ENCODE measurements at places on chromosomes 6 and 20. TPM values are rescaled to one million over a fixed set of nuclear protein-coding genes. Genes with fewer than 3 reads are reported as not detected.

The CD93 gene
- not detected for total RNA-seq

The PPIL6 gene
- total RNA-seq, result 4.7 TPM

The BPIFB2 gene
- not detected for total RNA-seq

The SAPCD1 gene
- total RNA-seq, result 3.7 TPM

The PSMB1 gene
- 245 TPM for total RNA-seq

The KCNK15 gene
- total RNA-seq, result 0.62 TPM

All from A549 treated with dexamethasone at 1 μM for 4 hours (cell line).